ENCODE measurements at places on chromosomes 3 and 15. TPM values are rescaled to one million over a fixed set of nuclear protein-coding genes. Genes with fewer than 3 reads are reported as not detected.

The NRG4 gene
- 0.44 TPM for total RNA-seq

The TM4SF1 gene
- total RNA-seq, result 264 TPM

DNA sequence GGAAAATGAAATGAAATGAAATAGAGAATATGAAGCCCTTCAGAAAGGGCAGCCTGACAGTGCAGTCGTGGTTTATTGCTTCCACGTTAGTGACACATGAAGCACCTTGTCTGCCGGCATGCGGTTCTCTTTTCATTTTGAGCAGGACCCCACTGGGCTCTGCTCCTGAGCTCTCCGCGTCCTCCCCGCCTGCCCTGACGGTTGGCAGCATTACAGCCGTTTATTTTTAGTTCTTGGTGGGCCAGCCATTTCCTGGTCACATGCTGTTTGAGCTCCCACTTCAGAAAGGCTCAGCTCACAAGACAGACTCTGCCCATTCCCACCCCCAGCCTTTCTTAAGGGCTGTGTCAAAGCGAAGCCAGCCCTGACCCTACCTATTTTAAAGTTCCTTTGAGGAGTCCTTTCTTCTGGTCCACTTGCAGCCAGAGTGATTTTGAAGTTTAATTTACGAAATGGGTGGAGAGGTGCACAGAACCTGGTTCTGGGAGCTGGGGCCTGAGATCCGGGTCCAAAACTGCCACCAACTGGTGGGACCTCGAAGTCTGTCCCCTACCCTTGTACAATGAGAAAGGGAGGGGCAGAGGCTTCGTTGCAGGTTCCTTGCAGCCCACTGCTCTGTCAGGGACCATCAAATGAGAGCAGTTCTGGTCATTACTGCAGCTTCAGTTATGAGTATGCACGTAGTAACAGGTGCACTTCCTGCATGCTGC, 60.1 kb downstream of the MGLL start:
- no peaks in the 10 kb centered on the region for H3K27me3 ChIP-seq
- no peak overlapping the region for H3K27ac ChIP-seq
- H3K36me3 ChIP-seq, result peaks cover 13% of the 10 kb centered on the region
- DNase-seq, result no peak
- H3K4me1 ChIP-seq, result peaks cover 19% of the 10 kb centered on the region

DNA sequence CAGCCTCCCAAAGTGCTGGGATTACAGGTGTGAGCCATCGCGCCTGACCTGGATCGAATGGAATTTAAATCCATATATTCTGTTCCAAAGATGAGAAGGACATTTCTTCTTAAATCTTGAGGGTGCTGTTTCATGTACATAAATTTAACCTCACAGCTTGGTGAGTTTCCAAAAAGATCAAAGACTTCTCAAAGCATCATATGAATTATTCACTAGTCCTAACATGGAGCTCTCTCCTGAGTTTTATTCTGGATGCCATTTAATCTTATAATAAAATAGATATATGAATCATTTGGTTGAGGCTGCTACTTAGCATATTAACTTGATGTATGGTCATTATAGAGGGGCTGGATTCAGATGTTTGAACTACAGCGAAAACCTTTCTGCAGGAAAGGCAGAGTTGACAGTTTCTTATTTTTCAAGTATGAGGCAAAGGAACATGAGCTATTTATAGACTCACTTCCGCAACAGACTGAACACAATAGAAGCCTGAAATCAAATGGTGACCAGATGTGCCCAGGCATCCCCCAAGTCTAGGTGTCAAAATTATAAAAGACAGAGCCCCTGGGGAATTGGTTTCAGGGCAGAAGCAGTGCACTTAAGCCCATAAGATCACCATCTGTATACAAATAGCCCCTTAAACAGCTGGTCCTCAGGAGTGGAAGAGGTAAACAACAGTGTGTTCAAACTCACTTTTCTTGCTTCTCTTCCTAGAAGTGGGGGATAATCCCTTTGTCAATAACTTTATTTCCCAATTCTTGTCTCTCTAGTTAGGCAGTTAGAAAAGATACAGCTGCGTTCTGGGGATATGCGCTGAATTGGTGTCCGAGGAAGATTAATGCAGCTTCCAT, 29.7 kb downstream of the STARD9 start:
- H3K4me3 ChIP-seq, result no peak overlapping the region
- peaks cover 30% of the 10 kb centered on the region for H3K4me1 ChIP-seq
- H3K36me3 ChIP-seq, result no peaks in the 10 kb centered on the region
- H3K27me3 ChIP-seq, result no peaks in the 10 kb centered on the region

DNA sequence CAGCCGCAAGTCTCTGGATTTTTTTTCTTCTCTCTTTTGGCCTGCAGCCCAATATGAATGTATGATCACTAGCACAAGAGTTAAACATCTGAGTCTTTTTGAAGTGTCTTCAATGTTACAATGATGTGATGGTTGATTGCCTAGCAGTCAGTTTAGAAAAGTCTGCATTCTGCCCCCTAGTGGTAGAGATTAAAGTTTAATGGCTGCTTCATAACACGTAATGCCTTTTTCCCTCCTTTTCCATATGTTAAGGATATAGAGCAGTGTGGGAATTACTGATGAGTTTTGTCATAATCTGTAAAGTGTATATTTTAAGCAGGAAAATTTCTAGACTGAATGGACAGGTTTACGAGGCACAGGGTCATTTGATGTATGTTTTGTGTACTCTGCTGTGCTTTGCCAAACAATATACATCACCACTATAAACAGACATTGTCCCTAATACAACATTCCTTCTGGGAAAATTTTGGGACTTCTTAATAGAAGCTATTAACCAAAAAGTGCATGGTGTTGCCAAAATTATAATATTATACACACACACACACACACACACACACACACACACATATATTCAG, 1038.5 kb upstream of the NR2F2 start:
- peak overlapping the region; percentile 22 for H3K4me3 ChIP-seq
- H3K27ac ChIP-seq, result peak overlapping the region; percentile 97
- peaks cover 88% of the 10 kb centered on the region for H3K4me1 ChIP-seq
- no peaks in the 10 kb centered on the region for H3K27me3 ChIP-seq
- no peaks in the 10 kb centered on the region for H3K36me3 ChIP-seq

GRCh38 chr3:168973206-168973605, 690.3 kb downstream of the MECOM start:
- H3K27ac ChIP-seq, result no peak overlapping the region
- H3K4me3 ChIP-seq, result no peak overlapping the region
- DNase-seq, result no peak
- no peaks in the 10 kb centered on the region for H3K36me3 ChIP-seq
- no peaks in the 10 kb centered on the region for H3K4me1 ChIP-seq

GRCh38 chr3:170078620-170079281, 41.0 kb downstream of the GPR160 start:
- no peaks in the 10 kb centered on the region for H3K27me3 ChIP-seq
- DNase-seq, result no peak
- H3K27ac ChIP-seq, result no peak overlapping the region

The TUSC7 gene
- total RNA-seq, result not detected

GRCh38 chr15:96130734-96131133, 199.8 kb upstream of the NR2F2 start:
- no peaks in the 10 kb centered on the region for H3K36me3 ChIP-seq
- no peaks in the 10 kb centered on the region for H3K27me3 ChIP-seq
- no peak overlapping the region for H3K27ac ChIP-seq
- no peak for DNase-seq

The SEMA6D gene
- total RNA-seq, result 15.7 TPM

DNA sequence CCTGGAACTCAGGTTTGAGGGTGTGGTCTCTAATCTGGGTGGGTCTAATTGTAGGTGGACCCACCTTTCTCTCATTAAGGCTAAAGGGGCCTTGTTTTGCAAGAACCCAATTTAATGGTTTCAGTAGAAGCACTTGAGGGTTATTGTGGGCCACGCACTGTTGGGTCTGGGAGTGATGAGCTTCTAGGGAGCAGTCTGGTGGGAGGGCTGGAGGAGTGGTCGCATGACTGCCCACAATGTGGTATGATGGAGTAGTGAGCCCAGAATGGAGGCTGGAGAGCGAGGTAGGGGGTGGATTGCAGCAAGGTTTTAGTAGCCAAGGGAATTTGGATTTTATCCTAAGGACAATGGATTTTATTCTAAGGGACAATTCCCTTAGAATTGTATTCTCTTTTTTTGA, 2.7 kb downstream of the TATDN2 start:
- H3K4me1 ChIP-seq, result no peaks in the 10 kb centered on the region
- H3K36me3 ChIP-seq, result no peaks in the 10 kb centered on the region

- H3K4me1 ChIP-seq, result peaks cover 5% of the 10 kb centered on the region
- DNase-seq, result no peak
Measured at GRCh38 chr15:70339571-70340493, 242.1 kb upstream of the TLE3 start.

The PLA2G4D gene
- not detected for total RNA-seq

- H3K27me3 ChIP-seq, result no peaks in the 10 kb centered on the region
- H3K36me3 ChIP-seq, result no peaks in the 10 kb centered on the region
- DNase-seq, result no peak
- H3K4me3 ChIP-seq, result no peak overlapping the region
Measured at GRCh38 chr3:100047455-100048141, 66.7 kb downstream of the FILIP1L start.

- no peak for DNase-seq
- no peaks in the 10 kb centered on the region for H3K4me1 ChIP-seq
- no peaks in the 10 kb centered on the region for H3K27me3 ChIP-seq
- H3K36me3 ChIP-seq, result no peaks in the 10 kb centered on the region
- H3K4me3 ChIP-seq, result no peak overlapping the region
Measured at GRCh38 chr3:160061525-160061924, 72.9 kb downstream of the IL12A start.

DNA sequence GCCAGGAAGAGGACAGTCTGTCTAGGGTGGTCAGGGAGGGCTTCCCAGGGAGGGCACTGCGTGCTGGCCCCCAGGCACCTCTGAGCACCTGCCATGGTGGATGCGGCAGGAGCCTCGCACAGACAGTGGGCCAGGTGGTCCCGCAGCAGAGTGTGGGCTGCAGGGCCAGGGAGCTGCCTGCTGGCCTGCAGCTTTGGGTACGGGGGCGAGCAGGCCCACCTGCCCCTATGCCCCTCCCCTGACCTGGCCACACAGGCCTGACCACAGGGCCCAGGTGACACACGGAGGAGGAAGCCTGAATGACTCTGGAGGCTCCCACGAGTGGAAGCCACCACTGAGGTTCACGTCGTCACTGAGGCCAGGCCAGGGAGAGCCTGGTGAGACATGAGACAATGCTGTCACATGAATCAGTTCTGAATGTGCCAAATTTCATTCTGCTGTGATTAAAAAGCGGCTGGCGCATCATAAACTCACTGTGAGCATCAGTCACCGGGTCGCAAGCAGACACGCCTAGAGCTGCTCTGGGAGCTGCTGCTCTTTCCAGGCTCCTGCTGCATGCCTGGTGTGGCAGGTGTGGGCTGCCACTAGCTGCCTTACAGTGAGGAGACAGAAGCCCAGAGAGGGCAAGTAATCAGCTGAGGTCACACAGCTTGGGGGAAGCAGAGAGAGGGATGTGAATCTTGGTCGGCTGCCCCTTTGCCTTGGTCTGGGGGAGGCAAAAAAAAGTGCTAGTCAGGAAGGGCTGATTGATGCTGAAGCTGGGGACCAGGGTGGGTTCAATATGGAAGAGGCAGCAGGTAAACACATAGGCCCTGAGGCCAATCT, 39.5 kb upstream of the IQSEC1 start:
- H3K4me3 ChIP-seq, result no peak overlapping the region
- H3K36me3 ChIP-seq, result no peaks in the 10 kb centered on the region
- no peak overlapping the region for H3K27ac ChIP-seq
- no peak for DNase-seq
- H3K27me3 ChIP-seq, result no peaks in the 10 kb centered on the region

The MORC1 gene
- 0.22 TPM for total RNA-seq

GRCh38 chr15:53844634-53845033, 85.2 kb upstream of the WDR72 start:
- no peak for DNase-seq
- no peaks in the 10 kb centered on the region for H3K27me3 ChIP-seq
- H3K4me3 ChIP-seq, result no peak overlapping the region

- no peak for DNase-seq
- no peaks in the 10 kb centered on the region for H3K36me3 ChIP-seq
- H3K27ac ChIP-seq, result no peak overlapping the region
- no peaks in the 10 kb centered on the region for H3K27me3 ChIP-seq
- H3K4me3 ChIP-seq, result no peak overlapping the region
Measured at GRCh38 chr3:184734903-184735701, 23.2 kb upstream of the MAGEF1 start.

GRCh38 chr15:78981532-78982313, 36.9 kb upstream of the CTSH start:
- H3K36me3 ChIP-seq, result peaks cover 10% of the 10 kb centered on the region
- no peak overlapping the region for H3K27ac ChIP-seq
- H3K27me3 ChIP-seq, result no peaks in the 10 kb centered on the region
- no peak for DNase-seq

DNA sequence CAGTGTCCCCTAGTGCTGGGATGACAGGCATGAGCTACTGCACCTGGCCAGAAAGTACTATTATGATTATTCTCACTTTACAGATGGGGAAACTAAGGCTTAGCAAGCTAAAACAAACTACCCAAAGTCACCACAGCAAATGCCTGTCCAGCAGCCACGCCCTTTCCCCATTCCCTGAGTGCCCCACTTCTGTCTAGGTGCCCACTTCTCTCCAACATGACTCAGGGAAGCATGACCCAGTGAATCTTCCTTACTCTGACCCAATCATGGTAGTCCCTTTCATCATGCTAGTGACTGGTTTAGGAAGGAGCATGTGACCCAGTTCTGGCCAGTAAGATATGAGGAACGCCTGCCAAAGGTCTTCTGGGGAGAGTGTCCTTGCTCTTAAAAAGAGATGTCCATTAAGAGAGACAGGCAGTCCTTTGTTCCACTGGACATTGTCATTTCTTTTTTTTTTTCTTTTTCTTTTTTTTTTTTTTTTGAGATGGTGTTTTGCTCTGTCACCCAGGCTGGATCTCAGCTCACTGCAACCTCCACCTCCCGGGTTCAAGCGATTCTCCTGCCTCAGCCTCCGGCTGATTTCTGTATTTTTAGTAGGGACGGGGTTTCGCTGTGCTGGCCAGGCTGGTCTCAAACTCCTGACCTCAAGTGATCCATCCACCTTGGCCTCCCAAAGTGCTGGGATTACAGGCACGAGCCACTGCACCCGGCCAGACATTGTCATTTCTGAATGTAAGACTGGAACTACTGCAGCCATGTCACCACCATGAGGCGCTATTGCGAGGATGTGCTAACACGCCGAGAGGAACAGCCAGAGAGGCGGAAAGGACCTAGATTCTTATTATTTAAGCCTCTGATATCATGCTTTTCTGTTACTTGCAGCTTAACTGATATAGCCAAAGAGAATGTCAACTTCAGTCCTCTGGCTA, 19.8 kb downstream of the MEGF11 start:
- no peak for DNase-seq
- no peaks in the 10 kb centered on the region for H3K4me1 ChIP-seq
- H3K36me3 ChIP-seq, result no peaks in the 10 kb centered on the region
- no peak overlapping the region for H3K4me3 ChIP-seq
- H3K27ac ChIP-seq, result no peak overlapping the region

DNA sequence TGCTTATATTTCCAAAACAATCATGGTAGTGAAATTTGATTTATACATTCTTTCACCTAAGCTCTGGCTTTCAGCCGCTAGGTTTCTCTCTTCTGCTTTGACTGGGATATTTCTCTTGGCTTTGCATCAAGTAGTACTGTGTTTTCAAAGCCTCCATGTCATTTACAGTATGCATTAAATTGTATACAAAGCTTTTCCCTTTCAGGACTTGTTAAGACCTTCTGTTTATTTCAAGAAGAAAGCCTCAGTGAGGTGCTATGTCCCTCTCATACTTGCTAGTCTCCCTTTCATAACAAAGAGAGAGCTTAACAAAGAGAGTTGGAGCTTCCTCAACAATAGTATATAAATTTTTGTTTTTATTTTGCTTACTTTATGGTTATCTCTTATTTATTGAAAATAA, 84.2 kb upstream of the SLC25A26 start:
- no peaks in the 10 kb centered on the region for H3K36me3 ChIP-seq
- peaks cover 7% of the 10 kb centered on the region for H3K4me1 ChIP-seq
- DNase-seq, result no peak
- H3K27ac ChIP-seq, result no peak overlapping the region
- no peak overlapping the region for H3K4me3 ChIP-seq
